ENCODE measurements at places on chromosomes 6 and 20. TPM values are rescaled to one million over a fixed set of nuclear protein-coding genes. Genes with fewer than 3 reads are reported as not detected.
A peak's percentile ranks its signal among the peaks of the same experiment; 100 is the strongest.

SAMD5 gene
- total RNA-seq, result 0.87 TPM

RAET1L gene
- 3.1 TPM for total RNA-seq

PRRT1 gene
- not detected for total RNA-seq

GRCh38 chr6:160328447-160328846, 19.7 kb upstream of the SLC22A3 start:
- DNase-seq, result peak; percentile 62

DNA sequence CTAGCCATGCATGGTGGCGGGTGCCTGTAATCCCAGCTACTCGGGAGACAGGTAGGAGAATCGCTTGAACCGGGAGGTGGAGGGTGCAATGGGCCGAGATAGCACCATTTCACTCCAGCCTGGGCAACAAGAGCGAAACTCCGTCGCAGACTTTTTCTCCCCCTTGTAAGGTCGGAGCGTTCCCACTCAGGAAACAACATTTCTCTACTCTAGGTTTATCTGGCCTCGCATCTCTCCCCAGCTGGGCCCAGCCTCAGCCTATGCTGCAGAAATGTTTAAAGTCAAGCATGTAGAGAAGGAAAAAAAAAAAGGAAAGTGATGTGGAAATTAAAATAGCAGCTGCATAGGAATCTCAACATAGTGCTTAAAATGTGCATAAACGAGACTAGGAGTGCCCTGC, 172.3 kb downstream of the TRIM27 start:
- DNase-seq, result no peak

- peak; percentile 54 for DNase-seq
Observed at GRCh38 chr20:16069389-16070010, 503.7 kb downstream of the KIF16B start.

DNA sequence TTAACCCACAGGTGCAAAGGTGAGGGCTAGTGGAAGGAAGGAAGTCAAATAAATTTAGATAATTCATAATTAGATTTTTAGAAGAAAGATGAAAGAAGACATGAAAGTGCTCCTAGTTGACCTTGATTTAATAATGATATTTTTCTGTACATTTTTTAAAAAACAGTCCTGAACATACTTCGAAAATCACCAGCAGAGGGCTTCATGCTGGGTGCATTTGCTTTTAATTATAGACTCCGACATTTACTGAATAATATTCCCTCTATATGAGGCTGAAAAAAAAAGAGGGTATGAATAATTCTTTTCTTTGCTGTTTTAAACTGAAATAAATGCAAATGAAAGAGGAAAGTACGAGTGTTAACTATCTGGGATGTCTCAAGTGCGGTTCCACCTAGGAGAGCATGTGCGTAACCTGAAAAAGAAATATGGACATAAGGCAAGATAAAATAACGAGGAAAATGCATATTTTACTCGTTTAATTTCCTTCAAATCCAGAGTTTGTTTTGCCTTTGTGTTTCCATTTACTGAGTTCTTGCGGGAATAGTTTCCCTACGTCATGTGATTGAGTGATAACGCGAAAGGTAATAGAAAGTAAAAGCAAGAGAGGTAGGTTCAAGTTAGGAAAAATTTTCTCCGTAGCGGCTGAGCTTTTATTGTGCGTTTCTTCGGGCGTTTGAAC, 3.1 kb upstream of the TFAP2B start:
- DNase-seq, result no peak

GRCh38 chr6:32413427-32414047, 6.6 kb upstream of the BTNL2 start:
- peak; percentile 63 for DNase-seq

- DNase-seq, result no peak
Observed at GRCh38 chr6:138692058-138692977, 81.3 kb upstream of the CCDC28A start.

Data from renal cortical epithelial cell (primary cell).